Aortic smooth muscle cell (primary cell): ENCODE measurements at places on chromosomes 2 and 18. TPM values are rescaled to one million over a fixed set of nuclear protein-coding genes. Genes with fewer than 3 reads are reported as not detected.

PASK gene
- total RNA-seq = 2.4 and 3.7 TPM in 2 replicates

SNX17 gene
- 136 and 145 TPM in 2 replicates for total RNA-seq

IL1F10 gene
- not detected in 2 replicates for total RNA-seq

LRP2 gene
- not detected in 2 replicates for total RNA-seq

AQP12B gene
- total RNA-seq = not detected in 2 replicates

HOXD12 gene
- not detected in 2 replicates for total RNA-seq

DUSP2 gene
- 0.50 and 0.66 TPM in 2 replicates for total RNA-seq

SPC25 gene
- total RNA-seq = 3.9 and 5.7 TPM in 2 replicates

SRD5A2 gene
- not detected in 2 replicates for total RNA-seq

ZAP70 gene
- total RNA-seq = not detected in 2 replicates

GPBAR1 gene
- total RNA-seq = 0.19 TPM in 1 of 2 replicates, not detected in the other

COL4A3 gene
- 16.2 and 23.5 TPM in 2 replicates for total RNA-seq

RALB gene
- 62.6 and 83.4 TPM in 2 replicates for total RNA-seq

MERTK gene
- 4.9 and 5.4 TPM in 2 replicates for total RNA-seq

POTEC gene
- not detected in 2 replicates for total RNA-seq

ALPI gene
- total RNA-seq = not detected in 2 replicates

PAX8 gene
- total RNA-seq = 0.13 and 0.19 TPM in 2 replicates

ACVR2A gene
- 4.0 and 4.3 TPM in 2 replicates for total RNA-seq

LGALSL gene
- total RNA-seq = 7.7 and 11.1 TPM in 2 replicates

ITPRIPL1 gene
- total RNA-seq = 0.26 and 0.75 TPM in 2 replicates

CASP10 gene
- 7.6 and 8.7 TPM in 2 replicates for total RNA-seq

ROCK1 gene
- total RNA-seq = 33.6 and 40.2 TPM in 2 replicates

RNU2-63P gene
- total RNA-seq = 33.8 TPM in 1 of 2 replicates, not detected in the other

ALPP gene
- total RNA-seq = not detected in 2 replicates

ERMN gene
- total RNA-seq = under 0.01 TPM in 2 replicates

CHRND gene
- not detected in 2 replicates for total RNA-seq

EHBP1 gene
- 34.6 and 43.5 TPM in 2 replicates for total RNA-seq

RASGRP3 gene
- 2.5 and 3.4 TPM in 2 replicates for total RNA-seq

UGT1A4 gene
- not detected in 2 replicates for total RNA-seq

FBXO36 gene
- 2.4 and 2.5 TPM in 2 replicates for total RNA-seq

CPO gene
- 0.12 and 0.13 TPM in 2 replicates for total RNA-seq

ITGB6 gene
- under 0.01 and 0.06 TPM in 2 replicates for total RNA-seq

CCDC141 gene
- 2.6 and 7.9 TPM in 2 replicates for total RNA-seq

ANKRD30BL gene
- not detected in 2 replicates for total RNA-seq

MAP3K19 gene
- not detected in 2 replicates for total RNA-seq

TRAF3IP1 gene
- 9.1 and 11.3 TPM in 2 replicates for total RNA-seq

DDX18 gene
- 35.1 and 35.3 TPM in 2 replicates for total RNA-seq

FIGN gene
- 1.3 and 2.2 TPM in 2 replicates for total RNA-seq

PARD3B gene
- total RNA-seq = 6.2 and 9.6 TPM in 2 replicates

EPC2 gene
- 18.0 and 19.9 TPM in 2 replicates for total RNA-seq

RFX8 gene
- 15.5 and 20.3 TPM in 2 replicates for total RNA-seq

ALS2 gene
- total RNA-seq = 31.0 and 31.6 TPM in 2 replicates

ATG4B gene
- total RNA-seq = 51.9 and 60.7 TPM in 2 replicates

NT5DC4 gene
- not detected in 2 replicates for total RNA-seq

SPIRE1 gene
- 33.2 and 40.2 TPM in 2 replicates for total RNA-seq
